ENCODE measurements at places on chromosomes 4 and X.
A peak's percentile ranks its signal among the peaks of the same experiment; 100 is the strongest.

DNA sequence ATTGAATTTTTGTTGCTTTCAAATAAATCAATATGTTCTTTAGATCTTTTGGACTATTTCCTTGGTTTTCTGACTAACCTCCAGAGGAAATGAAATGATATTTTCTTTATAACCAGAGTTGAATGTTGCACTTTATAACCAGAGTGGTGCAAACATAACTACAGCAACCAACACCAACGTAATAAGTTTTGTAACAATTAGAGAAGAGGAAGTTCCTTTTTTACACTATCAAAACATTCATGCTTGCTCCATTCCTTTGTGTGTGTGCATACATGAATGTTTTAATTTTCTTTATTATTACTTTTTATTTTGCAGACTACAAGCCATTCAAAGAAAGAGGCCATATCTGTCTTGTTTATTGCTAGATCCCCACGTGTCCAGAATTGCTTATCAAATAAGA is 193.0 kb upstream of the PPP3CA start:
- DNase-seq: no peak

DNA sequence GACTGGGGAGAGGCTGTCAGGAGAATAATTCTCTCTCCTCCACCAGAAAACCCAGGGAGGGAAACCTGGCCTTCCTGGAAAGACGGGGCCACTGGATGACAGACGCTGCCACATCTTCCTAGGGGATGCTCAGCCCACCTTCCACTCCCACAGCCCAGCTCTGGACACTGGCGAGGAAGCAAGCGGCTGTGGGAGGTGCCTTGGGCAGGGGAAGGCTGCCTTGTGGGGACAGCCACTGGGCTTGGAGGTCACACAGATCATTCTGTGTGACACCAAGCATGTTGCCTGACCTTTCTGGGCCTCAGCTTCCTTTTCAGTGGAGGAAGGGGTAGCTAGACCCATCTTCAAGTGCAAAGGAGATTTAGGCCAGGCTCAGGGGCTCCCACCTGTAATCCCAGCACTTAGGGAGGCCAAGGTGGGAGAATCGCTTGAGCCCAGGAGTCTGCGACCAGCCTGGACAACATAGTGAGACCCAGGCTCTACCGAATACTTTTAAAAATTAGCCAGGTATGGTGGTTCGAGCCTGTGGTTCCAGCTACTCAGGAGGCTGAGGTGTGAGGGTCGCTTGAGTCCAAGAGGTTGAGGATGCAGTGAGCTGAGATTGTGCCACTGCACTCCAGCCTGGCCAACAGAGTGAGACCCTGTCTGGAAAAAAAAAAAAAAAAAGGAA is 9.8 kb upstream of the MSX1 start:
- DNase-seq: no peak

DNA sequence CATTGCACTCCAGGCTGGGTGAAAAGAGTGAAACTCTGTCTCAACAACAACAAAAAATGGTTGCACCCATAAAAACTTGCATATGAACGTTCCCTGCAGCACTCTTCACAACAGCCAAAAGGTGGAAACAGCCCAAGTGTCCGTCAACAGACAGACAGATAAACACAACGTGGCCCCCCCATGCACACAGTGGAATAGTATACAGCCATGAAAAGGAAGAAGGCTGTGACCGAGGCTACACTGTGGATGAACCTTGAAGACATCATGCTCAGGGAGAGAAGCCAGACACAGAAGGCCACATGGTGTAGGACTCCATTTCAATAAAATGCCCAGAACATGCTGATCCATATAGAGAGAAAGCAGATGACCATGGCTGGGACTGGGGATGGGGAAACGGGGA is 33.5 kb upstream of the ASMTL start:
- DNase-seq: no peak

DNA sequence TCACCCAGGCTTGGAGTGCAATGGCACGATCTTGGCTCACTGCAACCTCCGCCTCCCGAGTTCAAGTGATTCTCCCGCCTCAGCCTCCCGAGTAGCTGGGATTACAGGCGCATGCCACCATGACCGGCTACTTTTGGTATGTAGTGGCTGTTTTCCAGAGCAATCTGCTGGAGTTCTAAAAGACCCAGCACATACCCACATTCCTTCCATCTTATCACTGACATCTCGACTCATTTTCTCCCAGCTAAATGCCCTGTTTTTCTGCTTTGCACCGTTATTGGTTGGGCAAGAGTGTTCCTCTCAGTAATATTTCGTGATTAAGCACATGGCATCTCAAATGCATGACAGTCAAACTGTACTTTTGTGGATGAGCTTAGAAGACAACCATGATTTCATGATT is 53.7 kb downstream of the PRKX start:
- DNase-seq: no peak

GRCh38 chrX:50100188-50100587 is 100.6 kb downstream of the AKAP4 start:
- DNase-seq: no peak

- no peak for DNase-seq
These were observed 216.2 kb downstream of the DHRSX start for GRCh38 chrX:2284601-2285000.

- DNase-seq: no peak
These were observed 200.5 kb downstream of the NWD2 start for GRCh38 chr4:37445023-37445422.

DNA sequence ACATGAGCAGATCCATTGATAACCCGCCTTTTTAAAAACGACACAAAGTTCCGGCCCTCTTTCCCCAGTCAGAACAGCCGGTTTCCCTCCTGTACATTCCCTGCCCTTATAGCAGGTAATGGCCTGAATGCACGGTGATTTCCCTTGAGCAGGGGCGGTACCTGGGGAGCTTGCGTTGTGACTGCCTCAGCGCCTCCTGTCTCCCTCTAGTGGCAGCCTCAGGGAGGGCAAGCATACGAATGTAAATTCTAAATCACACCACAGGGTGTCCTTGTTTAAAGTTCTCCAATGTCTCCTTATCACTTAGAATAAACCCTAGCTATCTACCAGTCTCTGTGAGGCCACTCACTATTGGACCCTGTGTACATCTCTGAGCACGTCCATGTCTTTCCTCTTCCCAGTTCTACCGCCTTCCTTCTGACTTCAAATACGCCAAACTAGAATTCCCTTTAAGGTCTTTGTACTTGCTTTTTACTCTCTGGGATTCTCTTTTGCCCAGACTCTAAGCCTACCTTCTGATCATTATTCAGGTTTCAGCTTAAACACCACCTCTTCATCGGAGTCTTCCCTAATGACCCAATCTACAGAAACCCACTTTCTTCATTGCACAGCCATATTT is 18.4 kb upstream of the LDB2 start:
- peak; percentile 2 for DNase-seq

GRCh38 chr4:157357887-157358286 is 137.4 kb downstream of the GRIA2 start:
- DNase-seq: no peak

- DNase-seq: no peak
These were observed 2282.6 kb downstream of the ARAP2 start for GRCh38 chr4:33961761-33962160.

DNA sequence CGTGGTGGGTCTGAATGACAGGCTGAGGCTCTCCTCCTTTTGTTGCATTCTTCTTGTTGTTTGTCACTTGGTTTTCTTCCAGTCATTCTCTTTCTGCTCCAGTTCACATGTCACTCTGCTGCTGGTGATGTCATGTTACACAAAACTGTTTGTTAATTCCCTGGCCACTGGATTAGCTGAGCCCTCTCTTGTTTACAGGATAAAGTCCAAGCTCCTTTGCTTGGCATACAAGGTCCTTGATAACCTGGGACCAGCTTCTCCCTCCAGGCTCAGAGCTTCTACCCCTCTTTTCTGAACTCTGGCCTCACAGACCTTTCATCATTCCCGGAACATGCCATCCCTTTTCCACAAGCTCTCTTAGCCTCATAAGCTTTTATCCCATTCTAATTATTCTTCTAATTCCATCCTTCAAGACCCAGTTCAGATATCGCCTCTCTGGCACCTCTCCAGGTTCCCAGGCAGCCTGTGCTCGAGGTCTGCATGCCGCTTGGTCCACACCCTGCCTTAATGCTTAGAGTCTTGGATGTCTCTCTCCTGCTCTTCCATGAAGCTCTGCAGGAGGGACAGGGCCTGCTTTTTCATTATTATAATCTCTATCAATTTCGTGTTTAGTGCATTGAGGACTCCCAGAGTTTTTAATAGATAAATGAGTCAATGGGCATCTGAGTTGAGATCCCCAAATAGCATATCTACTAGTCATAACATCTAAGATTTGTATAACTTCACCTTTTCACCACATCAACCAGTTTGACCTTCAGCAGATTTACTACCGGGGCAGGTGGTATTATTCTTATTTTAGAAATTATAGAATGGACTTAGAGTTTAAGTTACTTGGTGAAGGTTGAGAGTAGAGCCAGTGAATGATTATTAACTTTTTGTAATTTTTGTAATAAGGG is 98.7 kb downstream of the TMEM131L start:
- DNase-seq: no peak

DNA sequence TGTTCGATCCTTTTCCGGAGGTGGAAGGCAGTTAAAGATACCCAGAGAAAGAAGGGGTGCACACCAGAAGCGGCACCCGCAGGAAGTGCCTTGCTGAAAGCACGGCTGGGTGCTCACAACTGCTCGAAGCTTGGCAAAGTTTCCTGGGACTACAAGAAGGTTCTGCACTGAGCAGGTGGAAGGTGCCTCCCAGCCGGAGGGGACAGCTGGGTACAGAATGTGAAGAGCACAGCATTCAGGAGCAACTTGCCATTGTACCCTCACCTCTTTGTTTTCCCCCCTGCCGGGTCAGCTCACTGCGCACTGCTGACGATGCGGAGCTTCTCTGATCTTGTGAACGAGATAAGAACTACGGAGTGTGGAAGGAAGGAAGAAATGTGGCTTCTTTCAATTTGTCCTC is 289.2 kb downstream of the FBXW7 start:
- DNase-seq: no peak

DNA sequence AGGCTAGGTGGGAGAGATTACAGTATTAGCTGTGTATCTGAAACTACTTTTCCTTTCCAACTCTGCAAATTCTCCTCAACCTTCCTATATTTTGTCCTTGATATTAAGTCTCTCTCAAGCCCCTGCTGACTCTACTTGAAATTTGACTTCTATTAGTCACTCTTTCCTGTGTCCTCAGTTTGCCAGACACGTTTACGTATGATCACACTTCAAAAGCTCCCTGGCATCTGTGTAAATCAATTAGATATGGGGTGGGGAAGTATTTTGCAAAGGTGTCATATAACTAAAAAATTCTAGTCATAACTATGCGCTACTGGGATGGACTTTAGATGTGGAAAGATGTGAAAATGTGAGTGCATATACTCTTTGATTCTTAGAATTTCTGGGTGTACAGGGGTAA is 67.4 kb upstream of the ARHGAP24 start:
- no peak for DNase-seq

- no peak for DNase-seq
These were observed 36.9 kb downstream of the AMMECR1 start for GRCh38 chrX:110280954-110281353.

DNA sequence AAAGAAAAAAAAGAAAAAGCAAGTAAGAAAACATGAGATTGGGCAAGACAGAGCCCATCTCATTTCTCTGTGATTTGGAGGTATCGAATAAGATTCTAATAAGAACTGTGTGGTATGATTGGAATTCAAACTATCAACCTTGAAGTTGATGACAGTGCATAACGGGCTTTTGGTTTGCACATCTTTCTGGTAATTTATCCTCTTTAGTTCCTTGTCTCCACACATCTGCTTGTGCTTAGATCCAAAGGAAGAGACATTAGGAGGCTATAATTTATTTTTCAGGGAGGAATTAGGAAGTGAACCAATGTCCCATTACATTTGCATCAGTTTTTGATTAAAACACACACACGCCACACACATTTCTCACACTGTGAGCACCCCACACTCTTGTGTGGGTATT is 149.9 kb downstream of the ARSF start:
- no peak for DNase-seq

DNA sequence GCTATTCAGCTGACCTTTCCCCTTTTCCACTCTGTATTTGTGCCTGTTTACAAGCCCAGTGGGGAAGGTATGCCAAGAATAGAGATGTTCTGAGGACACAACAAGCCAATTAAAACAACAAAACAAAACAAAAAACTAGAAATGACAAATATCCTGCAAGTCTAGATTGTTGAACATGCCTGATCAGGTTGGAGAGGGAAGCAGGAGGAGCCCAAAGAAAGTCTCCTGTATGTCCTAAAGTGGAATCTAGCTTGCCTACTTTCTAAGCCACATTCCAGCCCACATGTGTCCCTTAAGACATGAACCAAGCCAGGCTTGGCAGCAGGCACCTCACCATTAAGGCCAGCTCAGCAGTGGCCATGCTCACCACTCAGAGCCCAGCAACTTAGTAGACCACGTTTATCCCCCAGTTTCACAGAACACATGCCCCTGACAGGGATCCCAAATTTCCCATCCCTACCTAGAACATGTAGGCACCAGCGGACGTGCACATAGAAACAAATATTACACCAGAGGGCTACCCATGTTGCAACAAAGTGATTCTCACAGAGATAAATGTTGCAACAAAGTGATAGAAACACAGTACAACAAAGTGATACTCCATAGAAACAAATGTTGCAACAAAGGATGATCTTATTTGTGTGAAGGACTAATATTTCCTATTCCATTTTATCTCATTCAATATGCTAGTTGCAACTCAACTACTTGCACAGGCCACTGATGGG is 48.3 kb downstream of the CD99L2 start:
- DNase-seq: no peak

- DNase-seq: no peak
These were observed 43.1 kb upstream of the SETD7 start for GRCh38 chr4:139599076-139599475.

- DNase-seq: no peak
These were observed 146.9 kb downstream of the STIM2 start for GRCh38 chr4:27007507-27007906.

DNA sequence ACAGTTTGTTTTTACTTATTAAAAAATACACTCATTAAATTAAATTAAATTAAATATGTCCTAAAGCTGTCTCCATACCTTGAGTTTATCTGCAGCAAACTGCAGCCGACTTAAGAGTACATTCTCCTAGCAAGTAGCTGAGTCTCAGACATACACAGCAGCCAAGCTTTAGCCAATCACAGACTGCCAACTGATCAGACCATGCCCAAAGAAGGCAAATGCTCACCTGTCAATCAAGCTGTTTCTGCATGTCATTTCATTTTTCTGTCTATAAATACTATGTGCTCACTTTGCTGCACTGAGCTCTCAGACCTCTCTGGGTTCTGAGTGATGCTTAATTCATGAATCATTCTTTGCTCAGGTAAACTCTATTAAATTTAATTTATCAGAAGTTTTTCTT is 280.9 kb upstream of the EPHA5 start:
- no peak for DNase-seq

DNA sequence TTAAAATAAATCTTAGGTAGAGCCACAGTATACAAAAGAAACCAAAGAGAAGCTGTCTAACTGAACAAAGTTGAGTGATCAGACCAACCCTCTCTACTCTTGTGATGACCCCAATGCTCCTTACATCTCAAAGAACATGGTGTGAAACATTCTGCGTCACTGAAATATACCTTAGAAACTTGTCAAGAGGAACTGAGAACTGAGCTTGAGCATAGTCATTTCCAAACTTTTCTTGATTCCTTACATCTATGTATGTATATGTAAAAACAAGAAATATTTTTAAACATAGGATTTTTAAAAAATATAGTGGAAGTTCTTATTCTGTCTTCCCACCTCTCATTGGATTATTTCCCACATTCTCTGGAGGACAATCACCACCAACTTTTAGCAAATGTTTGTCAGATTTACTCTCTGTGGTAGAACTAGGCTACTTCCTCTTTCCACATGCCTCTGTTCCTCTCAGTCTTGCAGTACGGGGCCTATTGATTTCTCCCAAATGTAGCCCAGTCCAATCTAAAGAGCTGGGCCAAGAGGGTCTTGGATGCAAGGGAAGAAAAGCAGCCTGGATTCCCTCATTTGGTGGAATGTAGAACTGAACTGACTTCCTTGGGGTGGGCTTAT is 98.2 kb upstream of the HHIP start:
- no peak for DNase-seq

Data from activated T-helper 9 cell treated with anti-CD3 and anti-CD28 coated beads, Interleukin-2, amount 50 U/mL, for 16 hours (primary cell).